Endothelial cell (in vitro differentiated cells): ENCODE measurements at places on chromosomes 1 and 21.

DNA sequence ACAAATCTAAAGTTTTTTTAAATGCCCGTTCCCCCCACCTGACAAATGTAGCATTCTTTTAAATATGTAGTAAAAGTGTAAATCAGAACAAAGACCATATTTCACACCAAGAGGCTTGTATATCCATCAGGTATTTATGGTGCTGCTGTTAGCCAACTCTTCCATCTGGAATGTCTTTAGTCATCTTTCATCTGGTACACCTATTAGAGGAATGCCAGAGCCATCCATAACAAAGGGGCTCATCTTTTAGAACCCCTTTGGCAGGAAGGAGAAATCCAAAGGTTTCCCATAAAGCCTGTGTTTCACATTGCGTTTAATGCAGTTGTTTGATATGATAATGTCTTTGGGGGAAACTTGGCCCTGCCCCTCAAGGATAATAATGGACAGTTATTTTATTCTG lies 79.3 kb upstream of the C1orf87 start:
- no peak for DNase-seq

- no peak for DNase-seq
These were observed 16.2 kb upstream of the TSNAX start for GRCh38 chr1:231512147-231512698.

DNA sequence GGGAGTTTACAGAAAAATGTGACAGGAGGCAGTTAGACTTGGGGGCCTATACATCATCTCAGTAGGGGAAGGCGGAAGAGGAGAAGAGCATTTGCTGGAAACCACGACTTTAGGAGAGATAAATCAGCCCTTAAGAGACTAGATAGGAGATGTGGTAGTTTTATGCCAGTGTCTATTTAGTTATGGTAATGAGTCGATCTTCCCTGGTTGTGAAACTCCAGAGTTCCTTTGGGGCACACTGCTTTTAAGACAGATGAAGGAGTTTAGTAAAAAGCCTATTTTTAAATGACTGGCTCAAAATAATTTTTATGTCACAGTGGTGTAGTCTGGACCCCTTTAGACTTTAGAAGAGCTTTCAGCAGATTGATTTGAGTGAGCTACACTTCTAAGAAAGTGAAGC lies 7.8 kb downstream of the PGM1 start:
- no peak for DNase-seq

DNA sequence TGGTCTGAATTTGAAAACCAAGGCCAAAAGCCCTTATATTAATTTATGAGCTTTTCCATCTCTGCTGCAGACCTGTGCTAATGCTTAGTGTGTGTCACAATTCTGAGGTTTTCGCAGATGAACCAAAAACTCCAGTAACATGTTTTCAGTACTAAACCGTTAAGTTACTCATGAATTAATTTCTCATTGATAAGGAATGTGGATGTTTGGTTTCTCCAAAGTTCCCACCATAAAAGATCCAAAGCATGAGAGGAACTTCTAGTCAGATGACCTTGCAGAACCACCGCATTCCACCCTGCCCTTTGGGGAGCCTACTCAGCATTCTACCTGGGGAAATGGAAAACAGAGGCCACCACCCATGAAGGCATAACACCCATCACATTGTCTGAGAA lies 7.5 kb upstream of the LEPR start:
- DNase-seq: no peak

GRCh38 chr1:214216021-214216420 lies 64.9 kb upstream of the SMYD2 start:
- DNase-seq: no peak

GRCh38 chr1:53377438-53377841 lies 49.6 kb upstream of the LRP8 start:
- DNase-seq: no peak

GRCh38 chr1:69657971-69658370 lies 90.2 kb downstream of the LRRC7 start:
- no peak for DNase-seq

DNA sequence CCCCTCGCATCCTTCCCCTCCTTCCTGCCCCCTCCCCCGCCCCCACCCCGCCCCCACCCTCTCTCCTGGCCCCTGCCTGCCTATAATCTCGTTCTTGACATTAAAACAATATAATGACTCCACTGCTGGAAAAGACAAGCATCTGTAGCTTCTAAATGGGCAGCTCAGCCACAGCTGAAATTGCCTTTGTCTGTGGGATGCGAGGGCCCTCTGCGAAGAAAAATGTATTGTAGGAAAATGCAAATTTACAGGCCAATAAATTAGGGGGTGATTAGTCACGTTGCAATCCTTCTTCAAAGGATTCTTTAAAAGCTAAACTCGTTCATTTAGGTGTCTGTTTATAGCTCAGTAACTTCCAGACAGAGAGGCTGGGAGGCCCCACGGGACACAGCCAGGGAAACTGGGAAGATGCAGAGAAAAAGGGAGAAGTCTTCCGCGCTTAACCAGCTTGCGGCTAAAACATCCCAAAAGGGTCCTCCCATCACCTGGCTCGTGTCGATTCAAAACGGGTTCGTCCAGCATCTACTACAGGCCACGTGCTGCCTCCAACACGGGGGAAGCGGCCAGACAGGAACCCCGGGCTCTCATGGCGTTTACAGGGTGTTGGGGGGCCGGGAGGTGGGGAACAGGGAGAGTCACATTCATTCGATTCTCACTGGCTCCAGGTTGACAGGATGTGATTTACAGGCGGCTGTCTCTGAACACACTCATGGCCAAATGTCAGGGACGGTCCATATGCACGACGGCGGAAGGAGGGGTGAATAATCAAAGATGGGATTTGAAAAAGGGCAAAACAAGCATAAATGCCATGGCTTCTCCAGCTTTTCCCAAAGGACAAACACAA lies 100.5 kb upstream of the ZBTB40 start:
- DNase-seq: no peak

GRCh38 chr1:169106921-169107602 lies 572 bp downstream of the ATP1B1 start:
- DNase-seq: no peak

DNA sequence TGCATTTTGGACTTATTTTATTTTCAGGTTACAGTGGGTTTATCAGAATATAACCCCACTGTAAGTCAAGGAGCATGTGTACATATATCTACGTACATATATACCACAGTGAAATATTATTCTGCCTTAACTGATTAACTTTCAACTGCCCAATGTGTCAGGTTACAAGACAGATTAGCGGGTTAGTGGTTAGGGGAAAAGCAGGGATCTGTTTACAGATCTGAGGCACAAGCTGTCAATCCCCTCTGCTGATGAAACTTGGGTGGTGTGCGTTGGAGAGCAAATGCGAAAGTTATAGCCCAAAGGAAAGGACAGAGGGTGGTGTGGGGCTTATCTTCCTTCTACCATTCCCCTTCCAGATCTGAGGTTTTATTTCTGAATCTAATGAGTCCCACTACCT lies 238.2 kb upstream of the KCNK2 start:
- no peak for DNase-seq

GRCh38 chr1:210360852-210361477 lies 32.3 kb downstream of the HHAT start:
- DNase-seq: no peak

DNA sequence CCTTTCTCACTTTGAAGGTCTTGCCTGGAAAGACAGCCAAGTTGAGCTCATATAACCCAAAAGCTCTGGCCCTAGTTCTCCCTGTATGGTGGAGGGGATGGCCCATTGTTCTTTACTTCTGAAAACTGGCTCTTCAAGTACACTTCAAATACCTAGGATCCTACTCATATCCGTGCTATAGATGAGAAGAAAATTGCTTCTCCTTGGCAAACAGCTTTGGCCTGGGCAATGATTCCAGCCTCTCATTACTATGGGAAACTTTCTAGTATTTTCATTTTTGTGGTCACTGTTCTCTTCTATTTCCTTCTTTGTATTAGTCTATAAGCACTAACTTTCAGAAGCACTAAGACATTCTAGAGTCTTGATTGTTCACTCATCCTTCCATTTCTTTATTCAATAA lies 53.7 kb downstream of the ZNF697 start:
- DNase-seq: no peak

DNA sequence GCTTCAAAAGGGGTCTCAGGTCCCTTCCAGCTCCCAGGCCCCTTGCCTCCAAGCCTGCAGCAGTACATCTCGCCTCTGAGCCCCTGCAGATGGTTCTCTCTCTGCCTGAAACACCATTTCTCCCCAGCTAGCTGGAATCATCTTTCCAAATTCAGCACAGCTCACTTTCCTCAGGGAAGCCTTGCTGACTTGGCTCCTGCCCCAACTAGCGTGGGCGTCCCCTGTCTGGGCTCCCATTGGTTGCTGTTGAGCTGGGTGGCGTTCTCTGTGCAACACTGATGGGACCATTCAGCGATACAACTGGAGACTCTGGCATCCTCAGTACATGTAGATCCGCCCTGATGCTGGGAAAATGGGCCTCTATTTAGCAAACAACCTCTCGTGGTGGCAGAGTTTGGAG lies 141.3 kb upstream of the IGSF21 start:
- DNase-seq: no peak

- DNase-seq: no peak
These were observed 60.8 kb downstream of the TSEN15 start for GRCh38 chr1:184112176-184112948.

- no peak for DNase-seq
These were observed 73.7 kb downstream of the KCNK2 start for GRCh38 chr1:215156232-215156631.

DNA sequence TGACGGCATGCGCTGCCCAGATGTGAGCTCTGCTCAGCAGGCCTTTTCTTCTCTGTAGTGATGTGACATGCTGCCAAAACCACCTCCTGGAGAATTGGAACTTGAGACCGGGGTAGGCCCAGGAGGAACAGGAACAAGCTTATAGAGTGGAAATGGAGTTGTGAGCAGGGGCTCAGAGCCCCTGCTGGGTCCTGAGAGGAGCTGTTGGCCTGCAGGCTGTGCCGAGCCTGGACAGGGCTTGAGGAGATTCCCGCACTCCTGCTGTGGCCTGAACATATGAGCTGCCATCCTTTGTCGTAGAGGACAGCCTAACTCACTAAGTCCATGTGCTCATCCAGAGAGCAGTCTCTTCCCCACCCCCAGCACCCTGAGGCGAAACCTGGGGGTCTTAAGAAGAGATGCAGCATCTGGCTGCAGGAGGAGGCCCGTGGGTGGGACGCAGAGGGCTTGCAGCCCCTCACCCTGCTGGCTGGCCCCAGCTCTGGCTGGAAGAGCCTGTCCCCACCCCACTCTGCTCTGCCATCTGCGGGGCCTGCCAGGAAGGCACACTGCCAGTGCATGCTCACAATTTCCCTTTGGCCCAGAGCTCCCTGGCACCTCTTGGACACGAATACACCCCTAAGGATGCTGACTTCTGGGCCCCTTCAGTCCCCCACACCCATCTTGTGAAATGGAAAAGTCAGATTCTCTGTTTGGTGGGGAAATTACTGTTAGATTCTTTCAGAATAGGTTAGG lies 42.5 kb downstream of the PTPRF start:
- no peak for DNase-seq

DNA sequence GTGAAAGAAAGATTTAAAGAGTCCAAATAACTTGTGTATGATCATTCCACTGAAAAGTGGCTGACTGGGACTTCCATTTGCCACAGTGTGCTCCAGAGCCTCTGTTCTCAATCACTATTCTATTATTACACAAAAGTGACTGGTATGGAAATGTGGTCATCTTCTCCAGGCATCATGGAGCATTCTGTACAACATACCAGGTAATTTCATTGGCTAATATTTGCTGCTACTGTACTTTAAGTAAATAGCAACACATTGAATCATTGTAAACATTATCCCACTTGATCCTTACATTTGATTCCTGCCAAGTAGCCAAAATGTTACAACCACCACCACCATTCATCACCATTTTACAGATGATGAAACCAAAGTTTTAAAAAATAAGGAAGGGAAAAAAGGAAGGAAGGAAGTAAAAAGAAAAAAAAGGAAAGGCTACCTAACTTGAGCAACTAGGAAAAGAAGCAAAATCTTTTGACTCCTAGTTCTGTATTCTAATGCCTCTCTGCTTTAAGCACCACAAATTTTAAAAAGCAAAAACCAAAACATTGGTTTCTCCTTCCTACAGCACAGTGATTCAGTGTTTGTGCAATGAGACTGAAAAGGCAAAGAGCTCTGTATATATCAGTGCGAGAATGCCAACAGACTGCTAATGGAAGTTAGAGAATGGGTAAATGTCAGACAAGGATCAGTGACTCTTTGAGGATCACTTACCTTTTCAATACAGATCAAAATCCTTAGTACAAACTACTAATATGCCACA lies 361.4 kb upstream of the PTBP2 start:
- no peak for DNase-seq

- no peak for DNase-seq
These were observed 641.7 kb downstream of the AJAP1 start for GRCh38 chr1:5296095-5296494.

DNA sequence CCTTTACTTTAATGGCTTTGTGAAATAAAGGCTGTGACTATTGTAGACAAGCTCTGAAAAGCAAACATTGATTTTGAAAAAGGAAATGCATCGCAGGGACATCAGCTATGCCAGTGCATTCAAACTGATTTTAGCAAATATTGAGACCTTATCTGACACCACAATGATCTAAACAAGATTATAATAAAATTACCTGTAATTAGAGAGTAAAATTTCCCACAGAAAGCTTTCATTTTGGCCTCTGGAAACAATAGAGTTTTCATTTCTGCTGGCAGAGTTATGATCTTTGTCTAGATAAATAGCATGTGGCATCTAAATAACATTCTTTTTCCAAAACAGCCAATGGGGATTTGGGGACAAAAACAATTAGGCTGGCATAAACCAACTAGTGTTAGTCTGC lies 650.4 kb upstream of the PRMT6 start:
- DNase-seq: no peak

DNA sequence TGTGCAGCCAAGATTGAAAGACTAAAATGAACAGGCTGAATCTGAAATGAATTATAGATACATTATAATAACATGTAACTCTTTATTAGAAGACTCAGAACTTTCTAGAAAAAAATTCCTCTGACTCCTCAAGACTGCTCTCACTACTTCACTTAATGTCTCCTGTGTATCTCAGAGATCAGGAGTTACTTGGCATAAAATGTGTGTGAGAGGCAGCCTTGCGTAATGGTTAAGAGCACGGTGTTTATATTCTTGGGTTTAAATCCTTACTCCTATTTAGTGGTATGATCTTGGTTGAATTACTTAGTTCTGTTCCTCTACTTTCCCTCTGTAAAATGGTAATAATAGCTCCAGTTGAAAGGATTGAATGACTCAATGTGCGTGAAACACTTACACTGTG lies 634.9 kb downstream of the LTN1 start:
- DNase-seq: no peak

DNA sequence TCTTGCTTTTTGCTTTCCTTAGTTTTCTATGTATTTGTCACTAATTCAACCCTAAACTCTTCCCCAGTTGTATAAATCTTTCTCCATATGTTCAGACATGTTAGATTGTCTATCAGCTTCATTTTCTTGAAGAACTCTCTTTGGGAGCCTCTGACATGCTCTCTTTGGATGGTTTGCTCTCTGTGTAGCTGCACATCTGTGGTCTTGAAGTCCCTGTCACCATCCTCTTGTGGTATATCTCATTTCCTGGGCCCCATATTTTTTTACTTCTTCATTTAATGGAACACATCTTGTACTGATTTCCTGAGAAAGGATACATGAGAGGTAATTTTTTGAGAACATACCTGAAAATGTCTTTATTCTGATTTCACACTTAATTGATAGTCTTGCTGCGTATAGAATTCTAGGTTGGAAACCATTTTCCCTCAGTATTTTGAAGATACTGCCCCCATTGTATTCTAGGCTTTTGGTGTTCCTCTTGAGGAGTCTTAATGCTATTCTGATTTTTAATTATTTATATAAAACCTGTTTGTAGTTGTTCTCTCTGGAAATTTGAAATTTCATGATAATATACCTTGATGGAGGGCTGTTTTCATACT lies 72.6 kb downstream of the ST3GAL3 start:
- DNase-seq: no peak
